ENCODE measurements at places on chromosomes 3 and 15.
A peak's percentile ranks its signal among the peaks of the same experiment; 100 is the strongest.

- no peak for DNase-seq
Observed at GRCh38 chr3:10770547-10770946, 45.5 kb upstream of the SLC6A11 start.

- DNase-seq: no peak
Observed at GRCh38 chr3:116356056-116356455, 89.2 kb downstream of the LSAMP start.

GRCh38 chr3:10457560-10457959 lies 47.8 kb downstream of the ATP2B2 start:
- no peak for DNase-seq

DNA sequence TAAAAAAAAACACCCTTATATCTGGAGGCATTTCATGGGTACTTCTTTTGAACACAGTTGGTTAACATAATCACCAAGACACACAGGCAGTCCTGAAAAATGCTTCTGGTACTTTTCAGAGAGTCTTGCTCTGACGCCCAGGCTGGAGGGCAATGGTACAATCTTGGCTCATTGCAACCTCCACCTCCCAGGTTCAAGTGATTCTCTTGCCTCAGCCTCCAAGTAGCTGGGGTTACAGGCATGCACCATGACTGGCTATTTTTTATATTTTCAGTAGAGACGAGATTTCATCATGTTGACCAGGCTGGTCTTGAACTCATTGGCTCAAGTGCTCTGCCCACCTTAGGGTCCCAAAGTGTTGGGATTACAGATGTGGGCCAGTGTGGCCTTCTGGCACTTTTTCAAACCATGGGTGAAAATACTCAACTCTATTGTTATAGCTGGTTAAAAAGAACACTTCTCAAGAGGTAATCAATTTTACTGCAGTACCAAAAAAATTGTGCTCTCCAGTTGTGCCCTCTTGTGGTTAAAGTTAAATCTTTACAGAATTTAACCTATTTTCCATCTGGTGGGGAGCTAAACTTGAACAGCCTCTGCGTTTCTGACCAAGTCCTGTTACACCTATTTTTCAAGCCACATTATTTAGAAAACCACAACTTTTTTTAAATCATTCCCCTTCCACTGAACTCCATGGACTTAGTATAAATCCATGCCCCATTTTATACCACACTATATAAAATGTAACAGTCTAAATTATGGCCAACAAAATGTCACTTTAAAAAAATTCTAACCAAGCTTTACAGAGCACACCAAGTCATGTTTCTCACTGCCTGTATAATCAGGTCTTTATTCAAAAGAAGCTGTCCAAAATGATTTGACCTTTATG lies 1.2 kb upstream of the SNAPC5 start:
- DNase-seq: no peak

GRCh38 chr15:81311752-81312464 lies 12.0 kb downstream of the STARD5 start:
- no peak for DNase-seq

DNA sequence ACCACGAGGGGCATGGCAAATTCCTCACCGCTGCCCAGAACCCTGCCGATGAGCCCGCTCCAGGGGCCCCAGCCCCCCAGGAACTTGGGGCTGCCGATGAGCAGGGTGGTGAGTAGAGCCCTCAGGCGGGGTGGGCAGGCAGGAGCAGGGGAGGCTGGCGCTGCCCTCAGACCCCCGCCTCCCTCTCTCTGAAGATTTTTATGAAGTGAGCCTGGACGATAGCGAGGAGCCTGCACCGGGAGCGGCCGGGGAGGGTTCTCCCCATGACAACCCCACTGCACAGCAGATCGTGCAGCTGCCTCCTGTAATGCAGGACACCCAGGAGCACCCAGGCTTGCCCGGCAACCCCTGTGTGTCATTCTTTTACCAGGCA lies 56.7 kb upstream of the UBE2Q2 start:
- no peak for DNase-seq

- peak; percentile 80 for DNase-seq
Observed at GRCh38 chr3:115790759-115791158, 167.4 kb downstream of the GAP43 start.

- DNase-seq: no peak
Observed at GRCh38 chr3:31906182-31906581, 74.9 kb downstream of the OSBPL10 start.

DNA sequence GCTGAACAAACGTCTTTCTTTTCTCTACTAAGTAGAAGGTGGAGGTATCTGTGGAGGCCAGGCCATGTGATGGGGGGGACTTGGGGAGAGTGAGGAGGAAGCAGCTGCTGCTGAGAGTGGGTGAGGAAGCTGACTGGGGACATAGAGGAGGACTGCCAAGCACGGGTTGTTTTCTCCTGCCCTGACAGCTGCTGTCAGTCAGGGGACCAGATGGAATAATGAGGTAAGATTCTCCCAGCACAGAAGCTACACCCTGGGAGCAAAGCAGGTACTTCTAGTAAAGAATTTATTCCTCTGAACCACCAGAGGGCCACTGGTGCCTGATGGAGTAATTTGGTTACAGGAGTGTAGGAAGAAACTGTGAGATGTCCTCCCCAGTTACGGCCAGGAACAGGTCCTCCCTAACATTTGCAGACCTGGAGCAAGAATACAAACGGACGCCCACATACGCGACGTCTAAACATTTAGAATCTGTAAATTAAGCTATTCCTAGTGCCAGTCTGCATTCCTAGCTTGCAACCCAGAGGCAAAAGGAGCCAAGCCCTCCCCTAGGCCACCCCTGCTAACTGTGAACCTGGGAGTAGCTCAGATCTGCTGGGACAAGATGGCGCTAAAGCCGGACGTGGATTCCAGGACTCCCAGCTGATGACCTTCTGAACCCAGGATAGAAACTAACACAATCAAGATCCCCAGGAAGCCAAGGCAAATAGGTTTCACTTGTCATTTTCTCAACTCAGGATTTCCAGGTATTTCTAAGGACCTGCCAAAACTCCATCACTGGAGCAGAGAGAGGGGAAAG lies 14.8 kb downstream of the CRYGS start:
- DNase-seq: no peak

DNA sequence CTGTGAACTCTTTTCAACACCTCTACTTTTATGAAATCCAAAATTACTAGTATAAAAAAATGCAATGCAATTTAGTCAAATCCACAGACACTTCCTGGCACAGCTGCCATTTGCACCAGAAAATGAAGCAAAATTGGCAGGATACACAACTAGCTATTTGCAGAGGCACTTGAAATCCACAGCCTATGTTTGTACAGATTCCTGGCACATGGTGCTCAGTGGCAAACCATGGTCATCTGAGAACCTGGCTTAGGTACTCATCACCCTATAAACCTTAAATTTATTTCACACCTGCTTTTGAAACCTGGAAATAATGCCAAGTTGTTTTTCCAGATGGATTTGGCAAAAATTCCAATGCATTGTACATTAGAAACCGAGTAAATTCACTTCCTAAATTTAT lies 20.2 kb upstream of the PPM1L start:
- DNase-seq: no peak

GRCh38 chr3:195034541-195034940 lies 236.4 kb downstream of the XXYLT1 start:
- no peak for DNase-seq

- no peak for DNase-seq
Observed at GRCh38 chr3:59775761-59776325, 726.0 kb upstream of the CFAP20DC start.

- DNase-seq: peak; percentile 50
Observed at GRCh38 chr3:194364652-194365434, 4.7 kb downstream of the LRRC15 start.

DNA sequence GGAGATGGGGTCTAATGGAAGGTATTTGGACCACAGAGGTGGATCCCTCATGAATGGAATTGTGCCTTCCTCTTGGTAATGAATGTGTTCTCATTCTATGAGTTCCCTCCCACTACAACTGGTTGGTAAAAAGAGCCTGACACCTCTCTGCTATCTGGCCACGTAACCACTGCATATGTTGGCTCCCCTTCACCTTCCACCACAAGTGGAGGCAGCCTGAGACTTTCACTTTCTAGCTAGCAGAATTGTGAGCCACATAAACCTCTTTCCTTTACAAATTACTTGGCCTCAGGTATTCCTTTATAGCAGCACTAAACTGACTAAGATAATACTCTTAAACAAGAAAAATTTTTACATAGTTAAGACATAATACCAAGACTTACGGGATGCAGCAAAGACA lies 155.3 kb downstream of the NR1I2 start:
- no peak for DNase-seq

DNA sequence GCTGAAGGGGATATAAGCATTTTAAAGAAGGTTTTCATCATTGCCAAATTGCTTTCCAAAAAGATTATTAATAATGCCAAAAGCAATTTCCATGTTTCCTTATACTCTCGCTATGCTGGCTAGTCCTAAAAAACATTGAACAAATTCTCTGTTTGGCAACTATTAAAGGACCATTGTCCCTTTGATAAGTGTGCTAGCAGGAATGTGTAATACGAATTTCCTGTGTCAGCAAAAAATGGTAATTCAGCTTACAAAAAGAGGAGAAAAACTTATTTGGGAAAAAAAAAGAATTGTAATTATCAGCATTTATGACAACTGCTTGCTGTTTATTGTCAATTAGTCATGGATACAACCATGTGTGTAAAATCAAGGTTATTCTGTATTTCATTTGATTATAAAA lies 138.6 kb downstream of the TBL1XR1 start:
- no peak for DNase-seq

DNA sequence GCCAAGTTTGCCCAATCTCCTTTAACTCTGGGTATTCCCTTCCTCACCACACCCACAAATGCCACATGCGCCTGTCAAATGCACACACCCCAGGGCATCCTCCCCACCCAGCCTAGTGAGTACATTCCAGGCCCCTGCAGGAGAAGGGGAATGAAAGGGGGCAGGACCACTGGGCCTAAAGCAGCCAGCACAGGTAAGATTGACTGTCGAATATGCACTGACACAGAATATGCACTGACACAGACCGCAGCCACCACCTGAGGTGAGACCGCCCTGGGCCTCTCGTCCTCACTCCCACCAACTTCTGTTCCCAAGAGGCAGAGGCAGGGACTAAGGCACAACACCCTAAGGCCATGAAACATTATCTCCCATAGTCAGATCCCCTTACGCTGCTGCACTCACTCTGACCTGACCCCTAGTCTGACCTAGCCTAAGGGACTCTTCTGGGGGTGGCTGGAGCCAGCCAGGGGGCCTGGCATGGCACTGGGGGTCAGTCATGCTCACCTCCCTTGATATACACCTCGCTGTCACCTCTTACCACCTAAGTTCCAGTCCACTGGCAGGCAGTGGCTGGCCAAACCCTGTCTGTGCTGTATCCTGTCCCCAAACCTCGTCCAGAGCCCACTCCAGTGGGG lies 10.8 kb downstream of the AP3B2 start:
- DNase-seq: no peak

GRCh38 chr15:38486936-38487335 lies 33.0 kb downstream of the FAM98B start:
- DNase-seq: no peak

DNA sequence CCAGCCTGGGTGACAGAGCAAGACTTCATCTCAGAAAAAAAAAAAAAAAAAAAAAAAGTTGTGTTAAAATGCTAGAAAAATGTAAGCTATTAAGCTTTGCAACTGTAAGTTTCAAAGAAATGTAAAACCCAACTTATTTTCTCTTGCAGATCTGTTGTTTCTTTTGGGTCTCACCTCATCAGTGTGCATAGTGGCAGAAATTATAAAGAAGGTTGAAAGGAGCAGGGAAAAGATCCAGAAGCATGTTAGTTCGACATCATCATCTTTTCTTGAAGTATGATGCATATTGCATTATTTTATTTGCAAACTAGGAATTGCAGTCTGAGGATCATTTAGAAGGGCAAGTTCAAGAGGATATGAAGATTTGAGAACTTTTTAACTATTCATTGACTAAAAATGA lies 25.6 kb downstream of the ASTE1 start:
- no peak for DNase-seq

DNA sequence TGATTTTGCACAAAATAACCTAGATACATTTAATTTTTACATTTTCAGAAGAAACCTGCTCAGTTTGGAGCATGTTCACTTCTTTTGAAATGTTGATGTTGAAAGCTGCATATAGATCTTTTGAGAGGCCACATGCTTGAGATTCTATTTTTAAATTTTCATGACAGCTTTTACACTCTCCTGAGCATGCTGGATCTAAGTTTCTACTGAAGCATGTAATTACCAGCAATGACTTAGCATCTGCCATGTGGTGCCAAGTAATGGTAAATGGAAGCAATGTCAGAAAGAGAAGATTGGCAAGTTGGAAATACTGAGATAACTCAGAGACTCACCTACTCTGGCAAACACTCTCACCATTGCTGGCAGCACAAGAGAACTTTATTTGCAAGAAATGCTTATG lies 310.6 kb downstream of the NSUN3 start:
- no peak for DNase-seq

GRCh38 chr3:125679258-125679657 lies 84.0 kb upstream of the OSBPL11 start:
- no peak for DNase-seq

GRCh38 chr3:46110701-46111493 lies 83.6 kb upstream of the XCR1 start:
- peak; percentile 33 for DNase-seq

DNA sequence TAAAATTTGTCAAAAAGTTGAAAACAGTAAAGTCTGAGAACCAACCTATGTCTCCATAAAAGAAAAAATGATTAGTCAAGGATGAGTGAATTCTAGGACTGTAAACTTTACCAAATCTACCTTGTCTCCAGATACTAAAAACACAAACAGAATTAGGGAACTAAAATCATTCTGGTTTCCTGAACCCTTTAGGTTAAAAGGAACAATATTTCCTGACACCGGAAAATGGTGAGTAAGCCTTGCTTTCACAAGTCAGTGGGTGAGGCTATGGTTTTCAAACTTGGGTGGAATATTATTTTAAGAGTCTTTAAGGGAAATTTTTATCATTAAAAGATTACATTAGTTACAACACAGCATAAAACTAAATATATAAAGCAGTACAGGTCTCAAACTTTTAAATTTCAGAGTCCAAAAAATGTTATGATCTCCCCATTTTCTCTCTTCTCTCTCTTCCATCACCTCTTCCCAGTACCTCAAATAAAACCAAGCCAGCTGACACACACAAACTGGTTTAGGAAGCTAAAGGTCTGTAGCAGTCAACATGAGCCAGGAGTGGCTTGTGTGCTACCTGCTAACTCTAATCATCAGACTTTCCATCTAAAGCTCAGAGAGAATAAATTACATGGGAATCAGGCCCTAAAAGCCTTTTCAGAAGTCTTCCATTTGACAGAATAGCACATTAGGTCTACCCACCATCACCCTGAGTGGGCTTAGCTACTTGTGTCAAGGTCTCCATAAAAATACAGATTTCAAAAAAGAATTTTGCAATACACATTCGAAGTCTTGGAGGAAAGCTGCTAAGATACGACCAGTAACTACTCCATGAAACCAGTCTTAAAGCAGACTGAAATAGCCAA lies 2.2 kb downstream of the SLC12A6 start:
- no peak for DNase-seq

Data from AG09309 (cell line).